ENCODE measurements at places on chromosomes 6 and 20.

GRCh38 chr20:45462711-45463509 lies 6.6 kb upstream of the WFDC2 start:
- H3K27ac ChIP-seq, result no peak overlapping the region
- DNase-seq, result no peak
- no peaks in the 10 kb centered on the region for H3K4me1 ChIP-seq
- H3K4me3 ChIP-seq, result no peak overlapping the region

GRCh38 chr20:51227744-51228143 lies 204.8 kb upstream of the KCNG1 start:
- no peak for DNase-seq
- no peaks in the 10 kb centered on the region for H3K36me3 ChIP-seq
- no peak overlapping the region for H3K27ac ChIP-seq
- H3K4me3 ChIP-seq, result no peak overlapping the region
- H3K4me1 ChIP-seq, result no peaks in the 10 kb centered on the region

GRCh38 chr20:41469868-41470267 lies 103.2 kb upstream of the EMILIN3 start:
- peaks cover 12% of the 10 kb centered on the region for H3K36me3 ChIP-seq
- H3K27me3 ChIP-seq, result no peaks in the 10 kb centered on the region
- no peak for DNase-seq
- no peak overlapping the region for H3K4me3 ChIP-seq
- no peak overlapping the region for H3K27ac ChIP-seq

- H3K4me3 ChIP-seq, result peak overlapping the region; percentile 96
- H3K27ac ChIP-seq, result peak overlapping the region; percentile 75
- H3K27me3 ChIP-seq, result no peaks in the 10 kb centered on the region
- peak; percentile 77 for DNase-seq
These were observed 1.3 kb downstream of the MAPK14 start for GRCh38 chr6:36028877-36029324.

- DNase-seq, result no peak
- H3K4me3 ChIP-seq, result no peak overlapping the region
- no peak overlapping the region for H3K27ac ChIP-seq
- no peaks in the 10 kb centered on the region for H3K36me3 ChIP-seq
- no peaks in the 10 kb centered on the region for H3K4me1 ChIP-seq
These were observed 729.5 kb downstream of the KIF16B start for GRCh38 chr20:15843777-15844176.

DNA sequence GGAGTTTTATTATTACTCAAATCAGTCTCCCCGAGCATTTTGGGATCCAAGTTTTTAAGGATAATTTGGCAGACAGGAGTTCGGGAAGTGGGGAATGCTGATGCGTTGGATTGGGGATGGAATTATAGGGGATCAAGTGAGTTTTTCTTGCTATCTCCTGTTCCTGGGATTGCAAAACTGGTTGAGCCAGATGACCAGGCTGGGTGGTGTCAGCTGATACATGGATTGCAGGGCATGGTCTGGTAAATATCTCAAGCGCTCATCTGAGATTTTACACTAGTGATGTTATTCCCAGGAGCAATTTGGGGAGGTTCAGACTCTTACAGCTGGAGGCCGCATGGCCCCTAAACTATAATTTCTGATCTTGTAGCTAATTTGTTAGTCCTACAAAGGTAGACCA lies 54.7 kb downstream of the ENPP1 start:
- no peak for DNase-seq
- no peak overlapping the region for H3K4me3 ChIP-seq

DNA sequence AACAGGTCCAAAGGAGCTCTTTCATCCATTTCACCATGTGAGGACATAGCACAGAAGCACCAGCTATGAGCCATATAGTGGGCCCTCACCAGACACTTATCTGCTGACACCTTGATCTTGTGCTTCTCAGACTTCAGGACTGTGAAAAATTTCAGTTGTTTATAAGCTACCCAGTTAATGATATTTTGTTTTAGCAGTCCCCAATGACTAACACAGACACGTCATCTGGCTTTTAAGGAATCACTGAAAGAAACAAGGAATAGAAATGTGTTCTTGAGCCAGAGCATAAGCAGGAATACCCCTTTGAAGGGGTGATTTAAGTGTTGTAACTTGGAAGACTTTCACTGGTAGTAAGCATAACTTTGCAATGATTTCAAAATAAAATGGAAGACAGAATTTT lies 214.7 kb upstream of the PTCHD4 start:
- H3K27ac ChIP-seq, result no peak overlapping the region
- H3K4me3 ChIP-seq, result no peak overlapping the region
- H3K27me3 ChIP-seq, result no peaks in the 10 kb centered on the region
- H3K36me3 ChIP-seq, result no peaks in the 10 kb centered on the region
- no peaks in the 10 kb centered on the region for H3K4me1 ChIP-seq
- DNase-seq, result no peak

GRCh38 chr20:19451231-19451922 lies 238.9 kb downstream of the SLC24A3 start:
- H3K4me1 ChIP-seq, result no peaks in the 10 kb centered on the region
- no peak for DNase-seq
- H3K27me3 ChIP-seq, result no peaks in the 10 kb centered on the region
- no peak overlapping the region for H3K27ac ChIP-seq
- H3K4me3 ChIP-seq, result no peak overlapping the region
- no peaks in the 10 kb centered on the region for H3K36me3 ChIP-seq

DNA sequence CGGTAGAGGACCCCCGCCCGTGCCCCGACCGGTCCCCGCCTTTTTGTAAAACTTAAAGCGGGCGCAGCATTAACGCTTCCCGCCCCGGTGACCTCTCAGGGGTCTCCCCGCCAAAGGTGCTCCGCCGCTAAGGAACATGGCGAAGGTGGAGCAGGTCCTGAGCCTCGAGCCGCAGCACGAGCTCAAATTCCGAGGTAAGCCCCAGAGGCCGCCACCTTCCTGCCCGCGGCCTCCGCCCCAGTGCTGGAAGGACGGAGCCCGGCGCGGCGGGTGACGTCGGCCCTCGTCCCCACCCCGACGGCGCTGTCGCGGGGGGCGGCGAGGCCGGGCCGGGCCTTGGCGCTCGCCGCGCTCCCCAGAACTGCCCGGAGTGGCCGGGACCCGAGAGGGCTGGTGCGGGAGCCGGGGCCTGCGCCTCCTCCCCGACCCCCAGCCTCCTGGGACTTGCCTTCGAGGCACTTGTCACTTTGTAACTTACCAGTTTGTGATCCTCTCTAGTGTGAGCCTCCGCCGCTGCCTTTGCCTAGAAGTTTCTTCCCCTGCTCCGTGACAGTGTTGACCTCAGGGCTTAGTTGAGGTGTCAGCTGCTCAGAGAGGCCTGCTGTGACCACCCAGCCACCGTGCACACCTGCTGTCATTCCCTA lies 417 bp downstream of the VAPB start:
- no peaks in the 10 kb centered on the region for H3K27me3 ChIP-seq
- H3K27ac ChIP-seq, result peak overlapping the region; percentile 99
- peak overlapping the region; percentile 92 for H3K4me3 ChIP-seq
- DNase-seq, result no peak

GRCh38 chr20:7015257-7015656 lies 247.8 kb downstream of the BMP2 start:
- H3K4me3 ChIP-seq, result no peak overlapping the region
- no peaks in the 10 kb centered on the region for H3K27me3 ChIP-seq
- H3K36me3 ChIP-seq, result no peaks in the 10 kb centered on the region
- H3K27ac ChIP-seq, result no peak overlapping the region

DNA sequence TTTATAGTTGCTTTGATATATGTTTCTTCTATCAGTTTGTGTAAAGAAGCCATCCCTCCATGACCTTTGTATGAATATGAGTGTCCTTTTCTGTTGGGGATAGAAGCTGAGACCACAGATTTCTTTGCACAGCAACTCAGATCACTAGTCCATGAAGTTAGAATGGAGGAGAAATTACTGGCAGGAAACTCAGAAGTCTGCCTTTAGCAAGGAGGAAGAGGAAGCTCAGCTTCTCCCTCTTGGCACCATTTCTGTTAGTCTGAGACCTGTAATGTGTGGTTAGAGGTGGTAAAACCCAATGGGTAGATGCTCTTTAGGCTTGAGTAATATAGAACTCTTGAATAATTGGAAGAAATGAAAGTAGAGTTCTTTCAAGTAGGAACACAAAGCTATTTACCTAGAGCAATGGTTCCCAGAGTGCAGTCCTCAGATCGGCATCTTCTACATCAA lies 995.3 kb upstream of the FLRT3 start:
- no peaks in the 10 kb centered on the region for H3K36me3 ChIP-seq
- no peaks in the 10 kb centered on the region for H3K4me1 ChIP-seq
- H3K4me3 ChIP-seq, result no peak overlapping the region
- no peak for DNase-seq
- no peak overlapping the region for H3K27ac ChIP-seq

Measured in T-cell (primary cell).